Hematopoietic multipotent progenitor cell (in vitro differentiated cells): ENCODE measurements at places on chromosomes 7 and 10.

DNA sequence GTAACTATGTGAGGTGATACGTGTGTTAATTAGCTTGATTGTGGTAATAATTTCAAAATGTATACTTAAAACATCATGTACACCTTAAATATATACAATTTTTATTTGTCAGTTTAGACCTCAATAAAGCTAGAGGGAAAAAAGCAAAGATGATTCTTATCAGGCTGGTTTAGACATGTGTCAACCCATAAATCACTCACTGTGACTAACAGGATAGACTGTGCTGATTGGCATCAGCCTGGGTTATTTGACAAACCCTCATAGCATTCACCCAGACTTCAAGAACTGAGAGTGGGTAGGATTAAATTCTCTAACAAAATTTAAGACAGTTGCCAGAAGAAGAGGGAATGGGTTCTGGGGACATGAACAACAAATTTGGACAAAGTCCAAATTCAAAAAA is 73.8 kb upstream of the TMEM140 start:
- DNase-seq: no peak

DNA sequence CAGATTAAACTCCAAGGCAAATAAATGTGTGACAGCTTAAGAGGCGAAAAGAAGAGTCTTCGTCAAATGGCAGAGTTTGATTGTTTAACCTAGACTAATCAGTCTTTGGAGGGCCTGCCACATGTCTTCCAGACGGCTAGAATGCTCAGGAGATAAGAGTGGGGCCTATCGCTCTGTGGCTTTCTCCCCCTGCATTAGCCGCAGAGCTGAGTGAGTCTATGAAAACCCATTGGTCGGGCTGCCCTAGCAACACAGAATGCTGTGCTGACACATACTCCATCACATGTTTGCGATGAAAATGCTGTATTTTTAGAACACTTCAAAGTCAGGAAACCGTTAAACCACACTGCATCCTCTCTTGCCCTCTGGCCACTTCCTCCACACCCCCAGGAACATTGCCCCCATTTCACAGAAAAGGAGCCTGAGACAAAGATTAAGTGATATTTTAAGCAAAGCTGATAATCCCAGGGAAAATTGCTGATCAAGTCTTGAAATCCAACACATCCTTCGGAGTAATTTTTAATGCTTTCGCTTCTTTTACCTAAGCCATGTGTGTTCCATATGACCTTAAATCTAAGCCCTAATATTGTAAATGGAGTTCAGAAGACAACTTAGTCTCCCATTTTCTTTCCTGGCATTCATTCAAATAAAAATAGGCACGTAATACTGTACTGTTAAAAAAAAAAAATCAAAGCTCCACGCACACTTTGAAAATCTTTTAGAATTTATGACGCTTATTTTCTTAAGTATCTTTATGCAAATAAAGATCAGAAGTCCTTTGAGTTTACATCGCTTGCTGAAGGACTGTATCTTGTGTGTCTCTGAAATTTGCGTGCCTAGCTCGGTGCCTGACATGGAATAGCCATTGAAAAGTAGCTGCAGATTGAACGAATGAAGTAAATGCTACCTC is 161.2 kb downstream of the CELF2 start:
- DNase-seq: peak; percentile 97

- peak; percentile 23 for DNase-seq
Observed at GRCh38 chr10:80108576-80109239, 23.8 kb upstream of the PLAC9 start.

- no peak for DNase-seq
Observed at GRCh38 chr10:118584181-118584954, 11.1 kb downstream of the PRLHR start.

DNA sequence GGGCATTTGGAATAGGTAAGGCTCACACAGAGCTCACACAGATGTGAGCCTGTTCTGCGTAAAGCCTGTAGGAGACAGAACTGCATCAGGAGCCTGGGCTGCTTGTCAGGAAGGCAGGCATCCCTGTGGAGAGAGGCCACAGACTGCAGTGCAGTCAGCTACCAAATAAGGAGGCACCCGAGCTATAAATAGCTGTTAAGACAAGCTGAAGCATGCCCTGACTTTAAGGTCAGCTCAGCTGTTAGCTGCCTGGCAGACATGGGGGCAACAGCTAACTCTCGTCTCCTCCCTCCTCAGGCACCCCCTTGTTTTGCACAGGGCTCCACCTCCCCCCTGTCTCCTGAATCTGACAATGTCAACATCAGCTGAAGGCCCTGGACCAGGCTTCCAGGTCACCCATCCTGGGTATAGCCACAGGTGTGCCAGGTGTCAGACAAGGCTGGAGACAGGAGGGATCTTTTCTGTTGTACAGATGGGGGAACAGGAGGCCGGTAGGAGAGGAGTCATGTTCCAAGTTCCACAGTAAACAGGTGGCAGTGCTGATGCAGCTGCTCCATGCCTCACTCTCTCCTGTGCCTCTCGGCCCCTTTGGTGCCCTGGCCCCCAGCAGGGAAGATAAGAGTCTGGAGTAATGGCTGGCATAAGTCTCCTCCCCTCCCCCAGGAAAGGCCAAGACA is 27.6 kb upstream of the MKRN1 start:
- no peak for DNase-seq

GRCh38 chr10:125375210-125375609 is 214.8 kb upstream of the CTBP2 start:
- DNase-seq: no peak

DNA sequence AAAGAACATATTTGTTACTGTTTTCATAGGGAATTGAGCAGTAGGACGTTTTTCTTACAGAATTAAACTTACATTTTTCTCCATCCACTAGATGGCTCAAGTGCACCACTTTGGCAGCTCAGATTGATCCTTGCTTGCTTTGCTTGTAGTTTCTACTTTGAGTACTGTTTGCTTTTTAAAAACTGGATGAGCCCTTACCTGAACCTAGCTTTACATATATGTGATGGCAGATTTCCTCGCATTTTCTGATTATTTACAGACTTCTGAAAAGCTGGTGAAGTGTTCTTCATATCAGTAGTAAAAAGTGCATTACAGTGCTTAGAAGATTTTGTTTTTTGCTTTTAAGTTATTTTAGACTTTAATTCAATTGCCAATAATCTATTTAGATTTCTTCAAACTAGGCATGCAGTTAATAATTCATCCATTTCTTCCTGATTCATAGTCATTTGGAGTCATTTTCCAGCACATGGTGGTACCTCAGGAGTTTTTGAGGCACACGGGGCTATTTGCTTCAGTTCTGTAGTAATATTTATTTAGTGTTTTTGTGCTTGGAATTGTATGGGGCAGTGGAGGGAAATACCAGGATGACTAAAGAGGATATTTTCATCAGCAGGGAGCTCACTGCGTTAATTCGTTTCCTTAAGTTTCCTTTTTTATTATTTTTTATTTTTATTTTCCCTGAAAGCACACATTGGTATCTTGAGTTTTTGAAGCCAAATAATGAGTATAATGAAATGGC is 57.3 kb downstream of the MAPK8 start:
- no peak for DNase-seq
